ENCODE measurements at places on chromosomes 11 and 22. TPM values are rescaled to one million over a fixed set of nuclear protein-coding genes. Genes with fewer than 3 reads are reported as not detected.

GRCh38 chr11:34840736-34841386 lies 75.3 kb downstream of the APIP start:
- DNase-seq: no peak

DNA sequence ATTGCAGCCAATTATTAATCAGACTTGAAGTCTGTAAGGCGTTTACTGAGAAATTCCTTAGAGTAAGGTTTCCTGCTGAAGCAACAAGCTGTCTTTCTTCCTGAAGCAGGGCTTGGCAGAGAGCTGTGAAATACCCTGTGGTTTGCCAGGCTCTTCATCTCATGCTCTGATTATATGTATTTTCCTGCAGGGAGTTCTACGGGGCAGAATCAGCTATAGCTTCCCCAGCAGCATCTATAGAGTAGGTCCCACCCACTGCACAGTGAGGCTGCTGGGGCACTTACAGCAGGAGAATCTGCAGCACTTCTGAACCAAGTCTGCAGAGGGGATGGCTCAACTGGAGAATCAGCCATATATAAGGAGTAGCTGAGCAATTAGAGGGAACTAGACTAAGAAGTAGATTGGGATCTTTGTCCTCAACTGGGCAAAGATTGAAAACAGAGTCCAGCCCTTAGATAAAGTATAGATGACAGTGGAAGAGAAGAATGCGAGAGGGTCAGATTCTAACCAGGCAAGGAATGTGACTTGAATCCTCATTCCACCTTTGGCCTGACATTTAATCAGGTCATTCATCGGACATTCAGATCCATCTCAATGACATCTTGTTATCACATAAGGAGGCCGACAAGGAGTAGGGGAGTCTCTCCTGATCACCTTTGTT lies 37.6 kb downstream of the CNTF start:
- no peak for DNase-seq

DNA sequence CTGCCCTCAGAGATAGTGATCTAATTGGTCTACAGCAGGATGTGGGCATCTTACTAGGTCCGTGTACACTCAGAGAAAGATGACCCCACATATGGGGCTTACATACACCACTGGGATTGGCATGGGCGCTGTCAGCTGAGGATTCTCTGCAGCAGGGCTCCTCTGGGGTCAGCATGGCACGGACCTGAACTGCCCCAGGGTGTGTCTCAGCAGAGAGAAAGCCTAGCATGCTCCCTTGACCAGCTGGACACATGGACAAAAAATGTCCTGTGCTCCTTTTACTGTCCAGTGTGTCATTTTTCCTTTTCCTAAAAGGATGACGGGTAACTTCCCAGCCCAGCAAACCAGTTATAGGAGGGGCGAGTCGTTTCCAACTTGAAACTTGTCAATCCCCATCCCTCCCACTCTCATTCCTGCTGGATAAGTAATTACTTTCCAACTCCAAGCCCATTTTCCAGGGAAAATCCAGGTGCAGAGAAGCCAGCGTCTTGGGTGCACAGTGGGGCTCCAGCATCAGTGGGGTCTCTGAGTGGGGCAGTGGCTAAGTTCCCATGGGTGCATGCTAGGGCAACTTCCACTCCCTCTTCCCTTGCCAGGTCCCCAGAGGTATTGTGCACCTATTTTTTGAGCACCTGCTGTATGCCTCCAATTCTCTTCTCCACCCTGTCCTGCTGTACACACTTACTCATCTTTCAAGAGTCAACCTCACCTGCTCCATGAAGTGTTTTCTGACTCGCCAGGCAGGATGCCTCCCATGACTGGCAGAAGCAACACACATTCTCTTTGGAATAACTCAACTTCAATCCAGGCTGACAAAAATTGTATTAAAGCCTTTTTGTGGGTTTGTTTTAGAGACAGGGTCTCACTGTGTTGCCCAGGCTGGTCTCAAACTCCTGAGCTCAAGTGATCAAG lies 5.0 kb downstream of the VSTM5 start:
- no peak for DNase-seq

DNA sequence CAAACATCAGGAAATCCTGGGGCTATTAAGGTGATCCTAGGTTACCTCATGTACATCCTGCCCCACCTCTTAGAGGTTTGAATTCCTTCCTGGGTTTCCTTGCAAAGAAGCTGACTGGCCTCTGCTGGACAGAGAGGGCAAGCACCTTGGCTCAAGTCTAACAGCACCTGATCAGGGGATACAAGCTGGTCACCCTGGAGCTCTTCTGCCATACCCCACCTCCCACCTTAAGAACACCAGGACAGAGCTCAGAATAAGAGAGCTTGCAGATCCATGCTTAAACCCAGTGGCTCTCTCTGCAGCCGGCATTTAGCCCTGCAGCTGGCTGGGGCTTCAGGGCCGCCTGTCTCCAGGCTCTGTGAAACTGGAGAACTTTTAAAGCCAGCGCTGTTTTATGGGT lies 386.6 kb upstream of the NARS2 start:
- no peak for DNase-seq

DNA sequence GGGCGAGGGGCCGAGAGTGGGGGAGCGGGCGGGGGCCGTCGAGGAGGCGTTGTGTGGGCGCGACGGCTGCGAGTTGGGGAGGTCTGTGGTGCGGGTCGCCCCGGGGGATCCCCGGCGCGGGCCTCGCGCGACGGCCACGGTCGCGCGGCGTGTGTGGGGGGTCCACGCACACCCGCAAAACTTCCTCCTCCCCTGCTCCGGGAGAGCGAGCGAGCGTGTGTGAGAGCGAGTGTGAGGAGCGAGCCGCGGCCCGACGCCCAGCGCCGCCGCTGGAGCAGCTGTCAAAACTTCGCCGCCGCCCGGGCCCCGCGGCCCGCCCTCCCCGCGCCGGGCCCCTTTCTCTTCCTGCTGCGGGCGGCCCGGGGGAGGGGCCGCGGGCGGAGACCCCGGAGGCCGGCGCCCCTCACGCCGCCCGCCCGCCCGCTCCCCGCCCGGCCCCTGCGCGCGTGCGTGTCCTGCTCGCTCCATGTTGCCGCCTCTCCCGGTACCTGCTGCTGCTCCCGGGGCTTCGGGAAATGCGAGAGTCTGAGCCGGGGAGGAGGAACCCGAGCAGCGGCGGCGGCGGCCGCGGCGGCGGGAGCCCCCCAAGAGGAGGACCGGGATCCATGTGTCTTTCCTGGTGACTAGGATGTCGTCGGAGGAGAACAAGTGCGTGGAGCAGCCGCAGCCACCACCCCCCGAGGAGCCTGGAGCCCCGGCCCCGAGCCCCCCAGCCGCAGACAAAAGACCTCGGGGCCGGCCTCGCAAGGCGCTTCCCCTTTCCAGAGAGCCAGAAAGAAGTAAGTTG lies 9.0 kb upstream of the CCT8L2 start:
- DNase-seq: no peak

GRCh38 chr11:117796456-117796871 lies 552 bp downstream of the DSCAML1 start:
- no peak for DNase-seq

GRCh38 chr22:38460426-38460840 lies 5.4 kb upstream of the KCNJ4 start:
- DNase-seq: no peak

GRCh38 chr11:96827164-96827563 lies 437.4 kb downstream of the JRKL start:
- no peak for DNase-seq

GRCh38 chr11:132719684-132720083 lies 812.6 kb downstream of the OPCML start:
- no peak for DNase-seq

- DNase-seq: no peak
Measured at GRCh38 chr11:6844356-6844755, 1.1 kb upstream of the OR10A5 start.

Gene EMID1
- 15.2 TPM for total RNA-seq

Gene OR2AG2
- total RNA-seq: 0.14 TPM

Gene TCN2
- 43.4 TPM for total RNA-seq
